ENCODE measurements at places on chromosomes 3 and 15.

GRCh38 chr3:118907909-118908308, 126.7 kb downstream of the IGSF11 start:
- no peak for DNase-seq

GRCh38 chr3:191376516-191377141, 46.3 kb upstream of the UTS2B start:
- no peak for DNase-seq

- DNase-seq: no peak
Observed at GRCh38 chr15:27165590-27165989, 194.6 kb downstream of the GABRG3 start.

DNA sequence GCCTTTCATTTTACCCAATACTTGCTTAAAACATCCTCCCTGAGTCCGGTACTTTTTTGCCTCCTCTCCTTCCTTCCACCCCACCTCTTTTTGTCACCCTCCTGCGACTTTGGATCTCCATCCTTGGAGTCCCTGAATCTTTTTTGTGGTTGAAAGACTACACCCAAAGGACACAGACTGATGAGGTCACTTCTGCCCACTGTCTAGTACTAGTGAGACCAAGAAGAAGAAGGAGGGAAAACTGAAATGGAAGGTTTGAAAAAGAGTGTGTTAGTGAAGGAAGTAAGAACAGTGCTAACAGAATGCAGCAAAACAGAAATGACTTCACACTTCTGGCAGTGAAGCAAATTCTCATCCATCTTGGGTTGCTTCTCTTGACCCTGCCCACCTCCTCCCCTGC, 6.6 kb downstream of the B3GNT5 start:
- DNase-seq: no peak

DNA sequence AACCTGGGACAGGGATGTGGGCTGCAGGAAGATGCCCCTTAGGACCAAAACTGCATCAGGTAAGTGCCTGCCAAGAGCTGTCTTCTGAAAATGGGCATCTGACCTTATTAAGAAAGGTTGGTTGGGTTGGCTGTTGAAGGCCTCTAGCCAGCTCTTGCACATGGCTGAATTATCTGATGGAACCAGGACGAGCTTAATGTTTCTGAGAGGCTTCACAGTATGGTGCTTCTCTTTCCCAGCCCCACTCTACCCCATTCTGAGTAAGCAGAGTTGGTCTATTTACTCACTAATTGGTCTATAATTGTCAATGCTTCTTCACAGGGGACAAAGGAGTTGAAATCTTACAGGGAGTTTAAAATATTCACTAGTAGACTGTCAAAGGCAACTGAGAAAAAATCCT, 48.4 kb downstream of the DTWD1 start:
- no peak for DNase-seq

GRCh38 chr3:64508140-64508539, 179.7 kb downstream of the ADAMTS9 start:
- no peak for DNase-seq

GRCh38 chr15:55555089-55555488, 33.1 kb downstream of the PYGO1 start:
- no peak for DNase-seq

DNA sequence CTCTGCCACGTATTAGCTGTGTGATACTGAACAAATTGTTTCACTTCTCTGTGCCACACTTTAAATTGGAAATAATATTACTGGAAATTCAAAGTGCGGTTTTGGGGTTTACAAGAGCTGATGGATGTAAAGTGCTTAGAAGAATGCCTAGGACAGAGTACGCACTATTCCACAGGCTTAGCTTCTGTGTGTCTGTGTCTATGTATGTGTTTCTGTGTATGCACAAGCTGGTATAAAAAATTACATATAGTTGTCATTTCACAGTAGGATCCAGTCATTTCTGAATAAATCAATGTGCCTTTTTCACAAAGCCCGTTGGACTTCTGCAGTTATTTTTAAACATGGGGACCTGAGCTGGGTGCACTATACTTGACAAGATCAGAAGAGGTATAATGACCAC, 370.4 kb downstream of the TUSC7 start:
- DNase-seq: no peak

GRCh38 chr3:46558184-46559043, 7.7 kb downstream of the LRRC2 start:
- peak; percentile 59 for DNase-seq

- no peak for DNase-seq
Observed at GRCh38 chr3:12141350-12141749, 17.4 kb downstream of the TIMP4 start.

DNA sequence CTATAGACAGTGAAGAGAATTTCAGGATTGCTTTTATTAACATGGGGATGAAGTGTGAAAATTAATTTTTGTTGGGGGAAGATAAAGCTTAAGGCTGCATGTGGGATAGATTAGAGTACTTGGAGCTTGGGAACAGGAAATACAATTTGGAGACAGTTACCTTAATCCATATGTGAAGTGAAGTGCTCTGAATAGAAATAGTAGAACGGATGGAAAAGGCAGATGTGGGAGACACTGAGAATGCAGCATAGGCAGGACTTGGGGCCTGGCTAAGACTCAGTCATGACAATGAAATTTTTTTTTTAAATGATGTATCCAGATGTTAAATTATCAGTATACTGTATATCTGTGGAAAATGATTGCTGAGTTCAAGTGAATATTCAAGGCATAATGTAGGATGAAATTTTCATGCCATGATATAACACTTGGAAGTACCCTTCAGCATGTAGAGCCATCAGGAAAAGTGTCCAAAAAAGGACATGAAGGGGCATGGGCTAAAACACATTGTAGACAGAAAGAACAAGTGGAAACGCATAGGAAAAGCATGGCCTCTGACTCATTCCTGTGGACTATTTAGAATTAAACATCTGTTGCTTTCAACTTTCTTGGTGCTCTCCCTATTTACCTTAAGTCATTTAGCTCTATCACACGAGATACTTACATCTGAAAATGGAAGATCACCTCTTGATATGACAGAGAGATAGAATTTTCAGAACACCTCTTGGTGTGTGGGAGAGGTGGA, 134.8 kb downstream of the RBMS3 start:
- no peak for DNase-seq

DNA sequence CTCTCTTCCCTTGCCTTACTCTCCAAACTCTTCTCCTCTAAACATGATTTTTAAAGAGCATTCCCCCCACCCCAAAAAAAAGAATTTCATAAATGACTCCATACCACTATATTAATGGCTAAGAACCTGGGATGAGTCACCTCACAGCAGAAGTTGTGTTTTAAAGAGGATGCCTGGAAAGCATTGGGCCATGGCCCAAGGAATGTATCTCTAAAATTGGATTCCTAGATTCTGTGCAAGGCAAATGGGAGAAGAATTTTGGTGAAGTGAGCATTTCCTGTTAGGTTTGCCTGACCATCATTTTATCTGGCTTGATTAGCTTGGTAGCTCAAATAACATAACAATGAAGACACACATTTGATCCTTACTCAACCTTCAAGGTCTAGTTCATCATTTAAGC, 251.4 kb downstream of the NR1D2 start:
- no peak for DNase-seq

- DNase-seq: no peak
Observed at GRCh38 chr15:55710286-55710685, 32.7 kb downstream of the PRTG start.

DNA sequence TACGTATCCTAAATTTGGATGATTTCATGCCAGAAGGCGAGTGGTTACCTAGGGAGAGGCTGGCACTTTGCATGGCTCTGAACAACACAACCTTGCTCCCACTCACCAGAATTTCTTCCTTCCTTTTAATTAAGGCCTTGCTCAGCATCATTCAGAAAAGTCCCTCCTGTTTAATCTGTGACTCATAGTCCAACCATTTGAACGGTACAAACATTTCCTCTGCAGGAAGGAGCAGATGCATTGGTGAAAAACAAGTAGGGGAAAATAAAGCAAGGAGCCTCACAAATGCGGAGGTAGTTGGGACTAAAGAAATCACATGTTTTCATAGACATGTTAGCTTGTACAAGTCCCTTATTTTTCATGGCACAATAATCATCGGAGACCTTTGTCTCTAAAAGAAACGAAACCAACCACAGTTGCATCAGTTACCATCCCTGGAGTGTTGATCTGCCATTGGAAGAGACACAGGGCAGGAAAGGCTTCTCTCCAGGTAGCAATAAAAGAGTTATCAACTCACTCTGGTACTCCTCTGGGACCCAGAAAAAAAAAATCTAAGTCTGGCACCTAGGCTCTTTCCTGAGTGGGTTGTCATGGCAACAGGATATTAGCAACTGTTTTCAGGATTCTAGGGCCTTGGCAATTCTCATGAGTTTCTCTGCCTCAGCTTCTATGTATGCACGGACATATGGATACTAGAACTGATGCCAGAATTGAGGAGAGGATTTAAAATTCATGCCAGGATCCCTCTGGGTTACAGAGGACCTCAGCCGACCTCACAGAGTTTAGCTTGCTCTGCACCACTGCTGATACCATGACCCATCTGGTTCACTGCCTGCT, 255.4 kb upstream of the ARPP21 start:
- DNase-seq: no peak

Measured in T-helper 22 cell (primary cell).